ENCODE measurements at places on chromosomes 16 and 17.
A peak's percentile ranks its signal among the peaks of the same experiment; 100 is the strongest.

GRCh38 chr16:35532576-35532975 is 2073.2 kb downstream of the TP53TG3F start:
- DNase-seq, result no peak

DNA sequence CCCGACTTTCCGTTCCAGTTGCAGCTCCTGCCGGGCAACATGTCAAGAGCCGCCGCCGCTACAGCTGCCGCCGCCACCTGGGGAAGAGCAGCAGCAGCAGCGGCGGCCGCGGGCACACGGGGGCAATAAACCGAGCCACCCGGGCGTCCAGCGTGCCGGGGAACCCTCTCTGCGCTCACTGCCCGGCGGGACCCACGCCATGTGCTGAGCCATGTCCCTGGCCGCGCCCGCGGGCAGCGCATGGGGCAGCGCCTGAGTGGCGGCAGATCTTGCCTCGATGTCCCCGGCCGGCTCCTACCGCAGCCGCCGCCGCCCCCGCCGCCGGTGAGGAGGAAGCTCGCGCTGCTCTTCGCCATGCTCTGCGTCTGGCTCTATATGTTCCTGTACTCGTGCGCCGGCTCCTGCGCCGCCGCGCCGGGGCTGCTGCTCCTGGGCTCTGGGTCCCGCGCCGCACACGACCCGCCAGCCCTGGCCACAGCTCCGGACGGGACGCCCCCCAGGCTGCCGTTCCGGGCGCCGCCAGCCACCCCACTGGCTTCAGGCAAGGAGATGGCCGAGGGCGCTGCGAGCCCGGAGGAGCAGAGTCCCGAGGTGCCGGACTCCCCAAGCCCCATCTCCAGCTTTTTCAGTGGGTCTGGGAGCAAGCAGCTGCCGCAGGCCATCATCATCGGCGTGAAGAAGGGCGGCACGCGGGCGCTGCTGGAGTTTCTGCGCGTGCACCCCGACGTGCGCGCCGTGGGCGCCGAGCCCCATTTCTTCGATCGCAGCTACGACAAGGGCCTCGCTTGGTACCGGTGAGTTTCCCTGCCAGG is 604 bp downstream of the HS3ST3B1 start:
- DNase-seq, result peak; percentile 46

DNA sequence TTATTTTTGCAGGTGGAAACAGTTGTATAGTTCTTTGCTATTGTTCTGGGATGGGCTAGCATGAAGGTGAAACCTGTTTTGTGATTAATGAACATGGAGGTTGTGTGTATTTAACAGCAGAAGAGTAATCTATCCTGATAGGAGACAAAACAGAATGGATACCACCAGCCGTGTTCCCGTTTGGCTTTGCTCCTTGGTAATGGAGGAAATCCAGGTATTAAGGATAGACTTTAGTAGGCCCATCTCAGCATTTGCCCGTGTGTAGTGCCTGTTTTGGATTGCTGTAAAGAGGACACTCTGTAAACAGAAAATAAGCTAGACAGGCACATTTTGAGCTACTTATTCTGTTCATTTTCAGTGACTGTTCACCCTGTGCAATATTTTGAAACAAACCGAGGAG is 215.1 kb downstream of the RBFOX1 start:
- no peak for DNase-seq

DNA sequence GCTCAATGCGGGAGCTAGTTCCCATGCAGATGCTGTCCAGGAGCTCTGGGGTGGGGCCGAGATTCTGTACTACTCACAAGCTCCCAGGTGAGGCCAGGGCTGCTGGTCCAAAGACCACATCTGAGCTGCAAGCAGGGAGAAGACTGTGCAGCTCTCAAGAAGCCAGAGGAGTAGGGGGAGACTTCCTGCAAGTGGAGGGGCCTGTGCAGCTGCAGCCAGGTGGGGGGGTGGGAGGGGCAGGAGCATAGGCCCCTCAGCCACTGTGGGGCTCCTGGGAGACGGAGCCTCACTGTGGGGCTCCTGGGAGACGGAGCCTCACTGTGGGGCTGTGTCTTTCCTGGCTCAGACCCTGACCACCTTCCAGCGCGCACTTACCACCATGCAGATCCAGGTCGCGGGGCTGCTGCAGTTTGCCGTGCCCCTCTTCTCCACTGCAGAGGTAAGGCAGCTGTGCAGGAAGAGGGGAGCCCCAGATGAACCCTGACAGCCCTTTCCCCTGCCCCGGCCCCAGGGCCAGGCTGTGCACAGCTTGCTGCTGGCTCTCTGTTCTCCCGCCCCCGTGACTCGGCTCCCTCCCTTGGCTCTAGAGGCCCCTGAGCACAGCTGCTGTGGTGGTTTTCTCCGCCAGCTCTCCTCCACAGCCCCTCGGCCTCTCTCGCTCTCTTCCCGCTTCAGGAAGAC is 24.3 kb upstream of the DNAI2 start:
- DNase-seq, result no peak

GRCh38 chr16:69346683-69347082 is 4.9 kb downstream of the TMED6 start:
- no peak for DNase-seq

GRCh38 chr16:12271006-12271405 is 294.5 kb downstream of the SNX29 start:
- no peak for DNase-seq

DNA sequence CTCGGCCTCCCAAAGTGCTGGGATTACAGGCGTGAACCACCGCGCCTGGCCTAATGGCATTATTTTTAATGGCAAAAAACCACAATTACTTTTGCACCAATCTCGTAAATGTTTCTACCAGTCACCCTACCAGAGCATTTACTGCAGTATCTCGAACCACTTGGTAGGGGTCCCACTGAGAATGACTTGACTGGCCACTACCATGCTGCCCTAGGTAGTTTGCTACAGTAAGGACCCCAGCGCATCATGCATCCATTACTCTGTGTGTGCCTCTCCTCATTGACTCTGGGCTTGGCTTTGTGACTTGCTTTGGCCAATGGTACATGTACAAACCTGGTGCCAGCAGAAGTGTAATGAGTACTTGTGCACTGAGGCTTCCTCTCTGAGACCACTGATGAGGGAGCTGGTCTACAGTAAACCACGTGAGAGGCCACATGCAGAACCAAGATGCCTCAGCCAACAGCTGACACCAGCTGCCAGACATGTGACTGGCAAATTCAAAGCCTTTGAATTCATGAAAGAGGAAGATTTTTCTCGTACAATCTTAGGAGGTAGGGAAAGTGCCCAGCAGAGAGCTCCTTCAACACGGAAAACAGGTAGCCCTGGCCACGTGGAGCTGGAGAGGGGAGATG is 421.7 kb upstream of the C16orf82 start:
- no peak for DNase-seq

DNA sequence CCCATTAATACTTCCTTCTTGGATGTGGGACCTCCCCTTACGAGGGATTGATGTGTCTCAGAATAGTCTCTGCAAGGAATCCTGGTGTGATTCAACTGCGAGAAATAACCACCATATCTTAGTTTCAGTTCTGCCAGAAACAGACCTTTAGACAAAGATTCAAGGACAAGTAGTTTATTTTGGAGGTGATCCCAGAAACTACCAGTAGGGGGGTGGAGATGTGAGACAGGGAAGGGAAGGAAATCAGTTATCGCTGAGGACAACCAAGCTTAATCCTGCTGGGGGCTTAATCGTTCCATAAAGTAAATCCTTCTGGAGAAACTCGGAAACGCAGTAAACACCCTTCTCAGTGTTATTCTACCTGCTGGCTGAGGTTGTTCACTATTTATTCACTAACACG is 5.0 kb upstream of the SDR42E1 start:
- DNase-seq, result no peak

GRCh38 chr16:24677388-24677787 is 52.1 kb upstream of the TNRC6A start:
- DNase-seq, result no peak

GRCh38 chr17:83153681-83154310 is 74.4 kb downstream of the METRNL start:
- no peak for DNase-seq

Data from memory B cell (primary cell).